Left renal pelvis (tissue), 4 donors: ENCODE measurements at places on chromosomes 4 and X. TPM values are rescaled to one million over a fixed set of nuclear protein-coding genes. Genes with fewer than 3 reads are reported as not detected.

GRCh38 chr4:160299608-160300007 lies 1196.7 kb downstream of the RAPGEF2 start:
- DNase-seq, result no peak

DNA sequence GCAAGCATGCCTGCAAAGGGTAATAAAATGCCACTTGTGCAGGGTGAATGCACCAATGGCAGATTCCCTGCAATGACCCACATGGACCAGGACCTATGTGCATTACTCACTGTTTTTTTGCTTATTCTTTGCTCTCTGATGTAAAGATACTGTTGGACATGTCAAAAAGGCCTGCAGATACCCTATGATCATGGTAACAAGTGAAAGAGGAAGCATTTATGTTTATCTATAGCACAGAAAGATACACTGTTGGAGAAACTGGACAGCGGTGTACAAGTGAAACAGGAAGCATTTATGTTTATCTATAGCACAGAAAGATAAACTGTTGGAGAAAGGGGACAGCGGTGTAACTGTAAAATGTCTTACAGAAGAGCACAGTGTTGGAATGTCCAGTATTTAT lies 127.5 kb downstream of the PAPSS1 start:
- no peak for DNase-seq

GRCh38 chr4:88458104-88458740 lies 1.3 kb downstream of the HERC5 start:
- DNase-seq, result no peak

DNA sequence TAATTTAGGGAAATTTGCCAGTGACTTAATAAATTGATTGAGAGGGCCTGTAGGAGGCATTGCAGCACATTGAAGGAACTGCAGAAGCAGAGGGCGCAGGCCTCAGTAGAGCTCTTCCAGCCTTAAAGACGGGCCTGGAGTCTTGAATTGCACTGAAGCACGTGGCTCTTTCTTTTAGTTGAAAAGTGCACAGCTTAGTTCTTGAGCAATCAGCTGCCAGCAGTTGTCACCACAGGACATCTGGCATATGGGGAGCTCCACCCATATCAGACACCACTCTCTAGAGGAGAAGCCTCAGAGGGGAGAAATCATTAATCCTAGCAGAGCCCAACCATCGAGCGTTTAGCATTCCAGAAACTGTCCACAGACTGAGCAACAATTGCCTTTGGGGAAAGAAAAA lies 16.0 kb upstream of the FGF16 start:
- no peak for DNase-seq

DNA sequence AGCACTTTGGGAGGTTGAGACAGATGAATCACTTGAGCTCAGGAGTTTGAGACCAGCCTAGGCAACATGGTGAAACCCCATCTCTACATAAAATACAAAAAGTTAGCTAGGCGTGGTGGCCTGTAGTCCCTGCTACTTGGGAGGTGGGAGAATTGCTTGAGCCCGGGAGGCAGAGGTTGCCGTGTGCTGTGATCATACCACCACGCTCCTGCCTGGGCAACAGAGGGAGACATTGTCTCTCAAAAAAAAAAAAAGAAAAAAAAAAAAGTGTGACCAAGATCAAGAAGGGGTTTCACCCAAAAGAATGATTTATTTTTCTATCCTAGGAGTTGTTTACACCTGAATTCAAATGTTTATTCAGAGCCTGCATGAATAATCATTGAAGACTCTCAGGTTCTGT lies 572.4 kb upstream of the GALNT7 start:
- no peak for DNase-seq

GRCh38 chrX:15960237-15960636 lies 105.6 kb upstream of the AP1S2 start:
- DNase-seq, result no peak

Gene HERC5
- polyA plus RNA-seq, result 4.8 TPM

Gene LDB2
- 92.7 TPM for polyA plus RNA-seq

Gene NXT2
- polyA plus RNA-seq, result 19.9 TPM

Gene FAM9C
- polyA plus RNA-seq, result 0.32 TPM
